GM19239 (cell line): ENCODE measurements at places on chromosomes 12 and 14.

GRCh38 chr12:10169104-10169503 is 2.8 kb downstream of the OLR1 start:
- DNase-seq: no peak

DNA sequence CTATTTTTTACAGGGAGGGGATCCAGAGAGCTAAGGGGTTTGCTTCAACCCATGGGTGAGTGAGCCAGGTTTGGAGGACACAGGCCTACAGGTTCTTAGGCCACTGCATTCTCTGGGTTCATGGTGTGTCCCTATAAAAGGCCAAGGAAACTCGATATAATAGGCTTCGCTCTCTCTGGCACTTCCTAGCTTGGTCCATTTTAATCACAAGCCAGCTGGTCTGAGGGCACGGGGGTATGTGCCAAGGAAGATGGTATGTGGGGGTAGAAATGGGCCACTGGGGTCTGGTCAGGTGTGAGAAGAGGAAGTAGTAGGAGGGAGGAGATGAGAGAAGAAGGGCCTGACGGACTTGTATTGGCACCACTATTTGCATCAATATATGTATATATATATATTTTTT is 4.9 kb downstream of the ETV6 start:
- no peak for DNase-seq

- DNase-seq: no peak
Measured at GRCh38 chr14:74567646-74568379, 44.2 kb downstream of the LTBP2 start.

DNA sequence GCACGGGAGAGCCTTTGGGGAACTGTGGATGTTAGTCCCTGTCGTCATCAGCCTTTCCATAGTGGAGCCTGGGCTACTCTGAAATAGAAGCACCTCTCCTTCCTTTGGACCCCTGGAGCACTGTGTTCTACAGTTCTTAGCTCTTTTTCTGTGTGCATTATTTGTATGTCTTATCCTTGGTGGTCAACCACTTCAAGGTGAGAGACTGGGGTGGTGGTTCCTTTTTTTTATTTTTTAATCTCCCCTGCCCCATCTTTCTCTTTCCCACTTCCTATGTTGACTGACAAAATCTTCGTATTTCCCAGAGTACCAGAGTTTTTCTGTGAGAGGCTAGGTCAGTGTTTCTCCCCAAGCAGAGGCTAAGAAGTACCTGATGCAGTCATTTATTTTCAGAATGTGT is 111.7 kb downstream of the CRADD start:
- no peak for DNase-seq

DNA sequence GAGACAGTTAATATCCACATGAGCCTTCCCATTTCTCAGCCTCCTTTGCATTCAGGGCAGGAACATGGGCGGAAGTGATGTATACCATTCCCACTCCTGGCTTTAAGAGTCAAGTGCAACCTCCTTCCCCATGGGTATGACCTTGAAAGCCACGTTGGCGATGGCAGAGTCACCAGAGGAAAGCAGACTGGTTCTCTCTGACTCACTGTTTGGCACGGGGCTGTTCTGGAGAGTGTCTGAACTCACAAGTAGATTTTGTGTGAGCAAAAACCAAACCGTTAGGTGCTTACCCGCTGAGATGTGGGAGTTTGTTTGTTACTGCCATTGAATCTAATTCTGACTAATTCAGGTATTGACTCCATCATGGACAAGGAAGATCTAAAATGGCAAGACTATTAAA is 36.7 kb upstream of the PZP start:
- DNase-seq: peak; percentile 9

- DNase-seq: no peak
Measured at GRCh38 chr12:109707470-109707821, 6.2 kb upstream of the FAM222A start.
